ENCODE measurements at places on chromosomes 5 and 9.

GRCh38 chr5:150302301-150303069 lies at the start of gene ARSI:
ARSI (minus strand) TSS chr5:150302905; CDS start chr5:150302373, 532 bp downstream.
- DNase-seq: no peak

GRCh38 chr9:100575765-100576386 lies 2.0 kb upstream of the CAVIN4 start:
- DNase-seq: no peak

DNA sequence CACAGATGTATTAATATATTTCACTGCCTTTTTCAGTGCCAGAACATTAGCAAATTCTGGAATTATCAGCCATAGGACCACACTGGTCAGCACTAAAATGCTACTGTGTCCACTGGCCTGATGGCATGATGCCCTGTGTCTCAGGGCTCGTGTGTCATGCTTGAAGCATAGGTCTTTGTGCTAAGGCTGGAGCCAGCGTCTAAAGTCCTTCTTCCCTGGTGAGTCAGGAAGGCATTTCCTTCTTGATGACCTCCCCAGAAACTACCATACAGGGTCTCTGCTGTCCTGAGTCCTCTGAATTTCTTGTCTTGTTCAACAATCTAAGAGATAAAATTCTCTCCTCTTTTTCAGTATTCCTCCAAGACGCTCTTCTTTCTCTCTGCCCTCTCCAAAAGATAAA lies 489.9 kb downstream of the PSAT1 start:
- DNase-seq: no peak

DNA sequence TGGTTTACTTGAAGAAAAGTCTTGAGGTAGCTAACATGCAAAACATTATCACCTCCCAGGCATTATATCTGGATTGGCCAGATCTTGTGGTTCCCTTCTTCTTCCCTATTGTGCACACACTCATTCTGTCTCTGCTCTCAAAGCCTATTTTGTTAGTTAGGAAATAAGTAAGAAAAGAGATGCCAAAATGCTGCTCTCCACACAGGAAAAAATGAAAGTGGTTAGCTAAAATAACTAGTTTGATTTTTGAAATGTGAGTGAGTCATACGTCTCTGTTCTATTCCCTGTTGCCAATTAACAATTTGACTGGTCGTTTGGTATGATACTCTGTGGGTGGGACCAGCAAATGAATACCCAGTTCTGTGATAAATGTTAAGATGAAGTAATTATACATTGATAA lies 28.1 kb downstream of the LMNB1 start:
- no peak for DNase-seq

- no peak for DNase-seq
Measured at GRCh38 chr5:141558150-141558549, 60.6 kb downstream of the DIAPH1 start.

GRCh38 chr5:131994090-131994489 lies 17.4 kb downstream of the ACSL6 start:
- DNase-seq: no peak

DNA sequence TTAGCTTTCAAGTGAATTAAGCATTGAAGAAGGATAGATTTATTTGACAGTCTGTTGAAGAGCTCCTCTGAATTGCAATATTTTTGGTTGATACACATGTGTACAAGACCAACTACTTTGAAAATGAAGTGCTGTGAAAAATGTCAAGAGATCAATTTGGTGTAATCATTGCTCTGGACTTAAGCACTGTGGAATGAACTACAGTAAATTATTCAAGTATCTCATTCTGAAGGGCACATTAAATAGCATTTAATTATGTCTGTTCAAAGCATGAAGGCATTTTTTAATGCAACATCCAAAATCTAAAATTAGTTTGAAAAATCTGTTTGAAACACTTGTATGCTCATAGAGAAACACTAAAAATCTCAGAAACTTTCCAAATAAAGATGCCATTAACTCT lies 107.5 kb downstream of the CDH18 start:
- no peak for DNase-seq

DNA sequence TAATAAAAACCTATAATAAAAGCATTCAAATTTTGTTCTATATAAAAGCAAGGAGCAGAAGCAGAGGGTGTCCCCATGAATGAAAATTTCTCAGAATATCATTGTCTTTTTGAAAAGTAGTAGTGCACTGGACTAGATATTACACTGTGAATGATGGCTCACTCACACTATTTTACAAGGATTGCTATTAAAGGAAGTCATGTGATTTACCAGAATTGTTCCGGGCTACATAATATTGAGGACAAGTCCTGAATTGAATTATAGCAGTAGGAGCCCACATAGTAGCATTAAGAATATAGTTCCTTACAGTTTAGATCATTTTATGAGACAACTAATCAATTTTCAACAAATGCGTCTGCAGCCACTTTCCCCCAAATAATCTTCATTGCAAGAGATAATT lies 7.7 kb upstream of the TLE4 start:
- DNase-seq: no peak

GRCh38 chr5:128009403-128009802 lies 74.2 kb upstream of the SLC12A2 start:
- DNase-seq: no peak

DNA sequence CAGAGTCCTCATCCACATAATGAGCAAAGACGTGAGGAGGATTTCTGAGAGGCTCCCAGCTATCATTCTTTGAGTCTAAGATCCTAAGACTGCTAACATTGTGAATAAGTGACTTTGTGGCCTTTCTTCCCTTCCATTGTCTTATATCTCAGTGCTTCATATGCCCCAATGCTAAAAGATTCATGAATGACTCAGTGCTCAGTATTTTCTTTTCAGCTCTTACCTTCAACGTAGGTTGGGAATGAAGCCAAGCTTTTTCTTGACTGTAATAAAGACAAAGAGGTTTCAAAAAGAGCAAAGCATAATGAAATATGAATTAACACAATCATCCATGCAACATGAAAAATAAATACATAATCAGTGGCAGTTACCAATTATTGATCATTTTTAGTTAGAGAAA lies 146.4 kb downstream of the ENTREP1 start:
- DNase-seq: no peak

- DNase-seq: no peak
Measured at GRCh38 chr9:137984520-137985257, 107.1 kb downstream of the CACNA1B start.

Measured in stimulated activated CD4-positive, alpha-beta T cell treated with anti-CD3 and anti-CD28 coated beads, Interleukin-12 subunit alpha, Interleukin-12 subunit beta, amount 100 ng/mL, for 48 hours (primary cell).